NCI-H146 (cell line): ENCODE measurements at places on chromosomes 13 and 19.

- DNase-seq, result no peak
Measured at GRCh38 chr13:92802776-92803175, 423.8 kb upstream of the GPC6 start.

DNA sequence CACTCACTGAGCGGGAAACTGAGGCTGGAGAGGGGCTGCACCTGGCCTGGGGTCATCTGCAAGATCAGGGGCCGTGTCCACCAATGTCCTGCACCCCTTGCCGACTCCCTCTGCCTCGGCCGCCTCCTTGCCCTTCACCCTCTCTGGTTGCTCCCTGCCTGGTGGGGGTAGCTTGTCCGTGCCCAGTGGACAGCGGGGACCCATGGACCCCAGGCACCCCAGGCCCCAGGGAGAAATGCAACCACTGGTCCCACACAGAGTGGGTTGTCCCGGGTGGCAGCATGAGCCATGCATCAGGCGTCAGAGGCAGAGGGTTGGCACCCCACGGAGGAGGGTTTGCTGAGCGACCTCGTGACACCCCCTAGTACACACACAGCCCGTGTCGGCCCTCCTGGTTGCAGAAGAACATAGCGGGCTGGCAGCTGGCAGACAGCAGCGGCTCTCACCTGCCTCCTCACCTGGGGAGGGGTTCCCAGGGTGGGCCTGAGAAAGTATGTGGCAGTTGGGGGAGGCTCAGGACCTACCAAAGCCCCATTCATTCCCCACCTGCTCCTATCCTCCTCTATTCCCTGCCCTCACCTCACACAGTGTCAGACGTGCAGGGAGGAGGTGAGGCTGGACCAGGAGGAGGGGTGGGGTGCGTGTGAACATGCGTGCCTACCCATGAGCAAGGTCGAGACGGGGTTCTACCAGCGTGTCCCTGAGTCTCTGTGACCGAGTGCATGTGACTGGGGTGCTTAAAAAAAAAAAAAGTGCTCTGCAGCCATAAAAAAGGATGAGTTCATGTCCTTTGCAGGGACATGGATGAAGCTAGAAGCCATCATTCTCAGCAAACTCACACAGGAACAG, 8.7 kb downstream of the ADAMTSL5 start:
- DNase-seq, result no peak

DNA sequence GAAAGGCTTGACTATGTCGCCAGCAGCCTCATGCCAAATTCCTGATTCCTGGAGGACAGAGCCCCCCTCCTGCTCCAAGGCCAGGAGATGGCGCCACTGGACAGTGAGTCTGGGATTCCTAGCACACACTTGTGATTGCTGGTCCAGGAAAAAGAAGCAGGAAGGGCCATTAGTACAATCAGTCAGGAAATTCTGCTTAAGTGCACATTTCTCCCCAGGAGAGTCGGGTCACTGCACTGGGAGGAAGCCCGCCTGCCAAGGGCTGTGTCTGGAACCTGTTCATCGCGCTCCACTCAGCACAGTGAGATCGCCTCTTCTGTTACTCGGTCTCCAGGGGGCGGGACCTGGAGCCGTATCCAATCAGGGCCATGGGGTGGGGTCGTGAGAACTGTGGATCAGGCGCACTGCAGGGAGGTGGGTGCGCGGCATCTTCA, 65.1 kb downstream of the ZNF823 start:
- DNase-seq, result peak; percentile 33

- no peak for DNase-seq
Measured at GRCh38 chr19:7657131-7657751, 11.6 kb upstream of the RETN start.

DNA sequence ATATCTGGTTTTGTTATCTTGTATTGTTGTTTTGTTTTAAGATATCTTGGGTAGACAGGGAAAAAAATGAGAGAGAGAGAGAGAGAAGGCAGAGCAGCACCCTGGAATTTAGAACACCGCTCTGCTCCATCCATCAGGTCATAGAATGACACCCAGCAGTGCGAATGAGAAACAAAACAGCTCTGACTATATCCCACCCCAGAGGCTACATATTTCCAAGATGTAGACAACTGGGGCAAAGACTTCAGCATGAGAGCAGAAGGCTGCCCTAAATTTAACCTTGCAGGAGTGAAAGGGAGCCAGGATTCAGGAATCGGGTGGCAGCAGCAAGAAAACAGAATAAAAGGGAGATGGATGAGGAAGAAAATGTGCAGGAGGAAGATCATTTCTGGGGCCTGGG, 46.5 kb downstream of the TNFSF13B start:
- DNase-seq, result no peak

- no peak for DNase-seq
Measured at GRCh38 chr13:71610876-71611275, 256.1 kb downstream of the DACH1 start.

- peak; percentile 96 for DNase-seq
Measured at GRCh38 chr19:38949580-38950367, 19.0 kb downstream of the MRPS12 start.

GRCh38 chr13:111482806-111483620, 162.6 kb downstream of the TEX29 start:
- peak; percentile 86 for DNase-seq

GRCh38 chr13:76754414-76754813, 131.8 kb downstream of the KCTD12 start:
- DNase-seq, result no peak

- no peak for DNase-seq
Measured at GRCh38 chr19:10782795-10783194, 53.2 kb downstream of the TMED1 start.

- no peak for DNase-seq
Measured at GRCh38 chr13:82458169-82458568, 1424.1 kb downstream of the SLITRK1 start.

- peak; percentile 70 for DNase-seq
Measured at GRCh38 chr13:27826379-27827353, 34.4 kb downstream of the GSX1 start.

GRCh38 chr19:4089400-4089908, 22.8 kb upstream of the ZBTB7A start:
- DNase-seq, result no peak

DNA sequence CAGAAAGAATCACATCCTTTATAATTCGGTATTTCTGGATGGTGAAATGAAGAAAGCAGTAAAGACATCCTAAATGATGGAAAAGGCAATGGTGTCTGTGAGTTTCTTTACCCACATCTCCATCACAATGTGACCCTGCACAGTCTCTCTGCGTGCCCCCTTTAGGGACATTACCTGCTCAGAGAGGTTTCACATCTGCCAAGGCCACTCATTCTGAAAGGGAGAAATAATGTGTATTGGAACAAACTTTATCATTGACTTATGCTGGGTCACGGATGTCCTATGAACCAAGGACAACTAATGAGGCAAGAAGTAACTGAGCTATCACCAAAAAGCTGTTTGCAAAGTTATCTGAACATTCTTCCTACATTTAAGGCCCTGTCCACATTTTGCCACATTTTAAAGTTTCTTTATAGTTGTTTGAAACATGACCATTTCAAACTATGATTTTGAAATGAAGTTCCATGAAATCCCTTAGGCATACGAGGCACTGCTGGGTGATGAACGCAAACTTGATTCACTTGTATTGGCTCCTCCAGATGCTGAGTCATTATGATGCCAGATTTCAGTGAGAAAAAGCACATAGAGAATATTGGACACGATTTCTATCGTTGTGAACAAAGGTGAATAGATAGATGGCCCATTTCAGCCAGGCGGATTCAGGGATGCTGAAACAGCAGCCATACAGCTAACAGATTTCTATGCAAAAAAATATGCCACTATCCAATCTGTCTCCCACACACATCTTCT, 63.5 kb upstream of the HMGB1 start:
- DNase-seq, result no peak

DNA sequence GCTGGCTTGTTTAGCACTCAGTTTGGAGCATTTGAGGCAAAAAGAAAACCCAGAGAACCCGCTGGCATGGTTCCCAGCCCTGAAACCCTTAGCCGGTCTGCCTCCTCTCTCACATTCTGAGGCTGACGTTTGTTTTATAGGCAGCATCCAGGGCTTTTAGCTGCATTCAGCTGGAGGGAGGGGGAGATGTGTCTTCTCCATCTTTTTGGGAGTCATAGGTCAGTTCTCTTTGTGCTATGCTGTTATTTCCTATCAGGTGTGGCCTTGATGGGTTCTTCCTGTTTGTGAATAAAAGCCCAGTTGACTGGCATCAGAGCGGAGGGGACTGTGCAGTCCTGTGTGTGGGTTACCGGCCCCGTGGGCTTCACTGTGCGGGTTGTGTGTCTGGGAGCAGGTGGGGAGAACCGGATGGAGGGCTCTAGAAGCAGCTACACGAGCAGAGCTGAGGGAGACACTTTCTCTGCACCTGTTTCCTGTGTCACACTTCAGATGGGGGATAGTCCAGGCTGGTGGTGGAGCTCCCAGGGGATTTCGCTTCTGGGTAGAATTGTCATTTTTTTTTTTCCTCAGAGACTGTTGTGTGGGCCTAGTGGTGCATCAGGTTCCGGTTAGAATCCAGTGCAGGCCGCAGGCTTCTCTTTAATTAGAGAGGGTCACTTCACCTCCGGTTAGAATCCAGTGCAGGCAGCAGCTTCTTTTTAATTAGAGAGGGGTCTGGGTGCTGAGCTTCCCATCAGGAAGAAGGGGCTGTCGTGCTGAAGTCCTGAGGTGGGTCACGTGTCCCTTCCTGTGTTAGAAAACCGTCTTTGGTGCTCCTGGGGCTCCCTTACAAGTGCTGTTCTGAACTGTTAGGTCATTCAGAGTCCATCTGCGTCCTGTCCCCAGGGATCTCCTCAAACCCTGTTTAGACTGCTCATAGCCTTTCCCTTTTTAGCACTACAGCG, 69.6 kb downstream of the ARHGEF7 start:
- no peak for DNase-seq

- DNase-seq, result no peak
Measured at GRCh38 chr19:32318884-32319520, 26.4 kb upstream of the ZNF507 start.

- no peak for DNase-seq
Measured at GRCh38 chr19:1254081-1254527, 5.7 kb downstream of the MIDN start.

DNA sequence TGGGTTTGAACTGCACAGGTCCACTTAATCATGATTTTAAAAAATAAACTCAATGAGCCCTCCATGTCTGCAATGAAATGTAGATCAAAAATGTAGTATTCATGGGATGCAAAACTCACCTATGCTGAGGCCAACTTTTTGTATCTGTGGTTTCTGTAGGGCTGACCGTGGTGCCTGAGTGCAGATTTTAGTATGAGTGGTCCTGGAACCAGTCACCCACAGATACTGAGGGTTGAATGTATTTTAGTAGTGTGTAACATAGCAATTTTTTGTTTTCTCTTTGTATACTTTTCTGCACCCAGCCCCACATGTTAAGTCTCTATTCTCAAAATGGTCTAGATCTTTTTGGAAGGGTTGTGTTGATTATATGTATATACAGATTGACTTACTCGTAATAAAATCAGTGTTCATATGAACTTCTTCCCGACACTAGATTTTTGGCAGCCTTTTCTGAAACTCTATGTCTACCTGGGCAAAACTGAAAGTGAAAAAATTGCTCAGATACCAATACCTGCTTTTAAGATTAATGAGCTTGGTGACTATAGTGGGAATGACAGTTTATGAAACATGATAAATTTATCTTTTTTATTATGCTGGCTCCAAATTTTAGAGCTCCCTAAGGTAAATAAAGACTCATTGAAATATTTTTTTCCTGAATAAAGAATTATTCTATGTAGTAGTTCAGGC, 51.6 kb downstream of the DNAJC15 start:
- DNase-seq, result no peak

GRCh38 chr19:13127051-13127450, 9.0 kb downstream of the NACC1 start:
- DNase-seq, result no peak

GRCh38 chr13:76086729-76087128, 450.6 kb downstream of the LMO7 start:
- no peak for DNase-seq

- no peak for DNase-seq
Measured at GRCh38 chr13:42075517-42075916, 27.1 kb downstream of the DGKH start.

- DNase-seq, result no peak
Measured at GRCh38 chr19:16942583-16942982, 53.8 kb downstream of the F2RL3 start.

DNA sequence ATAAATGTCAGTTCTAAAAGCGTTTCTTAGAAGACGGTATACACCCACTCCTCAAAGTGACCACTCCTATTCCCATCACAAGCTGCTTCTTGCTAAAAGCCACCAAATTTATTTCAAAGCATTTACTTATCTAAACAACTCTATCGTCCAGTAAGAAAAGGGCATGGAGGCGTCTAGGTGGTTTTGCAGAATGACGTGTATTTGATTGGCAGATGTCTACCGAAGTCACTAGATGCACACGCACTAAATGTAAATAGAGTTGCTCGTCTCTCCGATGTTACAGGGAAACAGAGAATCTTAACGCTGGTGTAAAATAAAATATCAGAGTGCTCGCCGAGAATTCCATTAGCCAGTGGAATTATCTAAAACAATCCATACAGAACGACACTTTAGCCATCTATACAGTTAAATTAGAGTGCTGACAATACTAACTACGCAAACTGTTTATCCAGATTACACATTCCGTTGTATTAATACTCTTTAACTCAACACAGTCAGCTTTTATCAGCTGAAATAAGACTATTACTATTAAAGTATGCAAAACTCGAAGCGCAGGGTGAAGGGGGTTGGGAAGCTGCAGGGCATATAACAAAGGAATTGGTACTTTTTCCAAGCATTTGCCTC, 1.9 kb downstream of the KLF12 start:
- DNase-seq, result no peak

DNA sequence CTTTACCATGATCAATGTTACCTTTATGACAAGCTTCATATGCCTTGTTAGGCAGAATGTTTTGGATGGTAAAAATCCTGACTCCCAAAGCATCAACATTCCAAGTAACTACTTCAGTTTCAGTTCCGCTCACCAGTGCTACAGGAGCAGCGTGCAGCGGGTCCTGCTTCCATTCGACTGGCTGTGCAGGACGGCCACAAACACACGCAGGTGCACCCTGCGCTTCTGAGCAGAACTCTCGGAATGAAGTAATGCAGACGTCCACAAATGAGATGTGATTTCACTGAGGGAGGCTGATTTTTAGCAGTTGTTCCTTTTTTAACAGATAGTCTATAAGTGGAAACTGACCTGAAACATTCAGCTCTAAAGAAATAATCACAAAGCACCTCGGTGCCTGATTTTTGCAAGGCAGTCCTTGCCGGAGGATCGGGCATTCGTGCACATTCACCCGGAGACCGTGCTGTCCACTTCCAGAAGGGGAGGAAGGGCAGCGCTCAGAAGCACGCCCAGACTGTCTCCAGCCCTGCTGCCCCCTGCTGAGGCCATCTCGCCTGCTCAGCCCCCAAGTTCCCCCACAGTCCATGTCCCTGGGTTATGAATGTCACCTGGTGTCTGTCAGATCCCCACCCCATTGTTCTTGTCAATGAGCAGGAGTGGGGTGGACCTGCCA, 85.8 kb downstream of the RAB20 start:
- DNase-seq, result peak; percentile 27
